Naive thymus-derived CD4-positive, alpha-beta T cell (primary cell): ENCODE measurements at places on chromosomes 1 and 21. TPM values are rescaled to one million over a fixed set of nuclear protein-coding genes. Genes with fewer than 3 reads are reported as not detected.

ZBTB8A gene
- 0.07 and 0.10 TPM in 2 replicates for total RNA-seq

MAP10 gene
- total RNA-seq = 1.5 TPM

PHGDH gene
- 13.3 TPM for total RNA-seq

OPRD1 gene
- not detected for total RNA-seq

FYB2 gene
- total RNA-seq = not detected

SIM2 gene
- 0.12 and 0.20 TPM in 2 replicates for total RNA-seq

S100A5 gene
- not detected for total RNA-seq

MTARC2 gene
- not detected in 2 replicates for total RNA-seq

SYDE2 gene
- 9.1 TPM for total RNA-seq

NEK2 gene
- not detected for total RNA-seq

THEM4 gene
- 42.1 TPM for total RNA-seq

LDLRAD1 gene
- not detected for total RNA-seq

C4BPA gene
- total RNA-seq = not detected

LCK gene
- 245 TPM for total RNA-seq

GNL2 gene
- total RNA-seq = 60.9 and 70.1 TPM in 2 replicates

CA14 gene
- total RNA-seq = not detected in 2 replicates

OR6N1 gene
- not detected for total RNA-seq

ALPL gene
- total RNA-seq = not detected

DCDC2B gene
- not detected for total RNA-seq

PTGS2 gene
- not detected for total RNA-seq

FMO4 gene
- 1.2 and 2.4 TPM in 2 replicates for total RNA-seq

TMIGD3 gene
- 0.41 TPM for total RNA-seq

CR1L gene
- total RNA-seq = 0.42 TPM

NOTCH2 gene
- 63.7 TPM for total RNA-seq

KIAA1614 gene
- 0.24 TPM for total RNA-seq

BCAR3 gene
- 1.7 TPM for total RNA-seq

ALG6 gene
- 17.8 TPM for total RNA-seq

DENND2D gene
- 164 TPM for total RNA-seq

UTP11 gene
- total RNA-seq = 16.8 TPM

SLC25A44 gene
- total RNA-seq = 17.8 TPM

CNIH3 gene
- 2.5 TPM for total RNA-seq

RPS8 gene
- 3,037 TPM for total RNA-seq

THEM5 gene
- total RNA-seq = not detected

YY1AP1 gene
- 81.2 TPM for total RNA-seq

ILDR2 gene
- total RNA-seq = 0.19 TPM

LRRC38 gene
- not detected for total RNA-seq

HHAT gene
- 2.7 TPM for total RNA-seq

TIAM1 gene
- 103 TPM for total RNA-seq

RGS18 gene
- total RNA-seq = 22.3 TPM

SVBP gene
- total RNA-seq = 17.8 TPM

OLFM3 gene
- not detected in 2 replicates for total RNA-seq

SYT2 gene
- not detected for total RNA-seq

AGT gene
- not detected for total RNA-seq

CD34 gene
- total RNA-seq = not detected

DCST1 gene
- not detected in 2 replicates for total RNA-seq

SPRR2A gene
- total RNA-seq = not detected

SNX7 gene
- not detected in 2 replicates for total RNA-seq
